ENCODE measurements at places on chromosomes 3 and 15. TPM values are rescaled to one million over a fixed set of nuclear protein-coding genes. Genes with fewer than 3 reads are reported as not detected.

Gene INAFM2
- 10.6 TPM for total RNA-seq

Gene GJD2
- 6.5 TPM for total RNA-seq

Gene C2CD4B
- 0.41 TPM for total RNA-seq

Gene ACTRT3
- 3.3 TPM for total RNA-seq

Gene FAM3D
- total RNA-seq, result not detected

Gene DRD3
- total RNA-seq, result 0.82 TPM

Gene TRAIP
- total RNA-seq, result 2.0 TPM

Gene CPNE9
- 0.41 TPM for total RNA-seq

Gene XIRP1
- total RNA-seq, result not detected

Gene SLC35G2
- total RNA-seq, result 11.8 TPM

Gene SEMA3B
- total RNA-seq, result 2.4 TPM

Gene IFT57
- 39.9 TPM for total RNA-seq

DNA sequence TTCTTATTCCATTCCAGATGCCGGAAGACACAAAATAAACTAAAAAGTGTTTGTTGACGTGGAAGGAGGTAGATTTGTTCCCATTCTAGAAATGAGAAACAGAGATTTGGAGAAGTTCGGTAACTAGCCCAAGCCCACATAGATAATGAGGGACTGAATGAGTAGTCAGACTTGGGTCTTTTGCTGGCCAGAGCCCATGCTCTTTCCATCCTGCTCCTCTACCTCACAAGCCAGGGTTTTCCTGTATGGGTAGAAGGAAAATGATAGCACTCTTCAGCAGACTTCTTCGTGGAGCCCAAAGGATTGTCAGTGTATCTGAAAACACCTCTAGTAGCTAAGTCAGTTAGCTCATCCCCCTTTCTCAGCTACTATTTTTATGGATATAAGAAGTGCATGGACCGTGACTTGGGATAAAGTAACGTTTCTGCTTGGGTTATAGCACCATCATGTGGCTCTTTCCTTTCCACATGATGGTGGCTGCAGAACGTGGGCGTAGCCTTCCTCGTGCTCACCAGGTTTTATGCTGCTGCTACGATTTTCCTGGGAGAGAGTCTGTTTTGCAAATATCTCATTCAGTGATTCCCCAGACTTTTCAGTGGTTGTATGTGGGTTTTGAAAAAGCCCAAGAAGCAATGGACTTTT is 84.6 kb downstream of the DGKG start:
- no peak for DNase-seq

DNA sequence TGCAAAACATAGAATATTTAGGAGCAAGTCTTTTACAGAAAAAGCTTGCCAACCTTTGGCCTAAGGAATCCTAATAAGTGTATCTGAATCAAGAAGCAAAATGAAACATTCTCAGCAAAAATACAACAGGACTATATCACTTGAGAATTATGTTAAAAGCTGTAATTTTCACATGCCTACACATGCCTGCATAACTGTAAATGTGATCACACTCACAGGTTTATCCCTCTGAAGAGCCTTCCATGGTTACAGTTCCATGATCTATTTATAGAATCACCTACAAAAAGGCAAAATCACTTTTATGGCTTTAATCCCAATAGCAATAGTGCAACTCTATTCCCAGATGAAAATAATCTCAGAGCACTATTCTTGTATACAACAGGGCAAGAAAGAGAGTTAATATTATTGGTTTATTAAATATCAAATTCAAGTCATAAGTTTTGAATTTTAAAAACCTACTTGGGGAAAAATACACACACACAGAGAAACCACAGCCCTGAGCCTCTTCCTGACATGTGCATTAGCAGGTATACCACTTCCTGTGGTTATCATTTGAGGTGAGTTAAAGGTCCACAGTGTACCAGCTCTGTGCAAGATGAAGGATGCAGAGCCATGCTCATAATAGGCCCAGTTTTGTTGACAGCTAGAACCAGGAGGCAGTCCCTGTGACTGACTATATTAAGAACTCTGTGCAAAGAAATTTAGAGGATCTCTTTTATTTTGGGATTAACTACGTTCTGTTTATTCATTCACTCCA is 252.5 kb upstream of the TGFBR2 start:
- no peak for DNase-seq

- DNase-seq, result no peak
Observed at GRCh38 chr15:35723852-35724251, 177.9 kb upstream of the DPH6 start.

DNA sequence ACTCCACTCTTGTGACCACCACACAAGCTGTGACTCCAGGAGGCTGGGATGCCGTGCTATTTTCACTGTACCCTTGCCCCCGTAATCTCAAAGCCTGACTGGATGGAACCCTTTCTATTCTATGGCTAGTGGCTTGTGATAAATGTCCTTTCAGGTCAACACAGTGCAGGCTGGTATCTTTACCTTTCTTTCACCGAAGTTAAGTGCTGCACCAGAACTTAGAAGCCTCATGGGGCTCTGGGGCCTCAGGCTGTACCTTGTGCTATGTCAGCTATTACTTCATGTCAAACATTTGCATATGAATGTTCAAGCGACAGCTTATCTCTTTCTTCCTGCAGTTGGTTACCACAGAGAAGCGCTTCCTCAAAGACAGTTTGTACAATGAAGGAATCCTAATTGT is 66.8 kb downstream of the RPL39L start:
- no peak for DNase-seq

GRCh38 chr3:39639344-39640236 is 169.8 kb upstream of the MYRIP start:
- DNase-seq, result no peak

DNA sequence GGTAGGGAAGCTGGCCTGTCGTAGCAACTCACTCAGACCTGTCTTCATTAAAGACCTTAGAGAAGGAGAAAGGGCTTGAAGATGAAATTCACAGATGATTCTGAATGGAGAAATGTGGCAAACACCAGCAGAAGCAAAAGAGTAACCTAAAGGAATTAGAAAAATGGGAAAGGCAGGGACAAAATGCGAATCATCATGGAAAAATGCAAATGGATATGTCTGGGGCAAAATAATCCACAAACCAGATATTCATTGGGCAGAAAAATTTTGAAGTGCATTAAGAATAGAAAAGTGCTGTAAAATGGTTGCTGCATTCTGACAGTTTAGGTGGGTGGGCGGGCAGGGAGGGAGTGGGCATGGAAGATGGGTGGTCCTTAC is 156.9 kb upstream of the RASGRP1 start:
- no peak for DNase-seq

DNA sequence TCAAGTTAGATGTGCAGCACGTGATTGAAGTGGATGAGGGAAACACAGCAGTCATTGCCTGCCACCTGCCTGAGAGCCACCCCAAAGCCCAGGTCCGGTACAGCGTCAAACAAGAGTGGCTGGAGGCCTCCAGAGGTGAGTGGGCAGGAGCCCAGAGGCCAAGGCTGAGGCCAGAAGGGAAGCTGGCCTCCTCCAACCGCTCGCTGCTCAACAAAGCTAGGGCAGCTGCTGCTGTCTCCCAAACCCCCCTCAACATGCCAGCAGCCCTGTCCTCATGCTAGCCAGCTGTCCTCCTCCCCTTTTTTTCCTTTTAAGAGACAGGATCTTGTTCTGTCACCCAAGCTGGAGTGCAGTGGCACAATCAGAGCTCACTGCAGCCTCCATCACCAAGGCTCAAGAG is 57.0 kb downstream of the BOC start:
- DNase-seq, result no peak

DNA sequence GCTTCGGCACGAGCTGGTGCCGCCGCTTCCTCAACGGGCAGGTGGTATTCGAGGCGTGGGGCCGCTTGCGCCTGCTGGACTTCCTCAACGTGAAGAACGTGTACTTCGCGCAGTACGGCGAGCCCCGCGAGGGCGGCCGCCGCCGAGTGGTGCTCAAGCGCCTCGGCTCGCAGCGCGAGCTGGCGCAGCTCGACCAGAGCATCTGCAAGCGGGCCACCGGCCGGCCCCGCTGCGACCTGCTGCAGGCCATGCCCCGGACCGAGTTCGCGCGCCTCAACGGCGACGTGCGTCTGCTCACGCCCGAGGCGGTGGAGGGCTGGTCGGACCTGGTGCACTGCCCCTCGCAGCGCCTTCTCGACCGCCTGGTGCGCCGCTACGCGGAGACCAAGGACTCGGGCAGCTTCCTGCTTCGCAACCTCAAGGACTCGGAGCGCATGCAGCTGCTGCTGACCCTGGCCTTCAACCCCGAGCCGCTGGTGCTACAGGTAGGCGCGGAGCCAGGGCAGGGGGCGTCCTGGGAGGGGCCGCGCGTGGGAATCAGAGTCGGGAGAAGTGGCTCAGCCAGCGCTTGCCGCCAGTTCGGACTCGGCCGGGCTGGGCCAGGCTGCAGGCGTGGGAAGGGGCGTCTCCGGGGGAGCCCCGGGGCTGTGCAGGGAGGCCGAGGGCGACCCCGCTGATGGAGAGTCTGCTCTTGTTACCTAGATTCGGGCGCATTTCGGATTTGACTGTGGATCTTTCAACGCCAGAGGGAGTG is 1.1 kb downstream of the DIPK2A start:
- peak; percentile 71 for DNase-seq

DNA sequence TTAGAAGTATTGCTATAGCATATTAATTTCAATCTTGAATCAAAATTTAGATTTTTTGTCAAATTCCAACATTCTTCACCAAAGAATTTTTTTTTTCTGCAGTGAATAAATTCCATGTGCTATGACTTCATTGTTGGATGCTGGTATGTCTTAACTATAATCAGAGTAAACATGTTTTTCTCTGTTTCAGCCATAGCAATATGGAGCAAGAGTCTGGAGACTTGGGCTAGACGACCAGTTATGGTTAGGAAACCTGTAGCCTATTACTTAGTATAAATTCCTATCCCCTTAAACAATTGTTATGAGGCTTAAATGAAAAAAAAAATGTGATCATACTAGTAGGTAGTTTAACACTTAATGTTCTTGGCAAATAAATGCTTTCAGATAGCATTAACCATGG is 431.9 kb upstream of the FRG2C start:
- no peak for DNase-seq

DNA sequence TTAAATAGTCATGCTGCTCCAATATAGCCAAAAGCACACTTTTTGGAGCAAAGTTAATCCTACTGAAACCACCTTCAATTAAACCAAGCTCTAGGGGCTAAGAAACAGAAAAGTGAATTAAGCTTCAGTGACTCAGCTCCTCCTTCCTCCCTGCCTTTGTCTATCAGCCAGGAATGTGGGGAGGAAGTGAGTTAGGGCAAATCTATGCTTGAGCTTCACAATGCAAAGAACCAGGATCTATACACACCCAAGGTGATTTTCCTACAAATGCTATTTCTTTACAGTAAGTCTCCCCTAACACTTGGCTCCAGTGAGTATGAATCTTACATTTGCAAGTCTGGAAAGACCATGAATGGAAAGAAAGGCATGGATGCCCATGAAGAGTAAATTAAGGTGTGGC is 212.1 kb downstream of the P3H2 start:
- no peak for DNase-seq

DNA sequence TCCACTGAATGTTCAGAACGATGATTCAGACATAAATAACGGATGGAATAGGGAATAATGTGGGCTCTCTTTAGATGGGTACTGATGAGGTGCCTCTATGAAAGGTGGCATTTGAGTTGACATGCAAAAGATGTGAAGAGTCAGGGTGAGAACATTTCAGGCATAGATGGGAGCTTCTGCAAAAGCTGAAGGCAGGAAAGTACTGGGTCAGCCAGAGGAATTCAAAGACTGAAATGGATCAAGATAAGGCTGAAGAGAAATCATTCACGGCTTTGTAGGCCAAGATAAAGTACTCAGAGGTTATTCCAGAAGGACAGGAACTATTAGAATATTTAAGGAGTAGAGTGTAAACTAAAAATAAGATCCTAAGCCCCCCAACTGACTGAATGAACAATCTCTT is 189.6 kb upstream of the MCTP2 start:
- no peak for DNase-seq

- no peak for DNase-seq
Observed at GRCh38 chr3:187926620-187927019, 181.4 kb upstream of the BCL6 start.

DNA sequence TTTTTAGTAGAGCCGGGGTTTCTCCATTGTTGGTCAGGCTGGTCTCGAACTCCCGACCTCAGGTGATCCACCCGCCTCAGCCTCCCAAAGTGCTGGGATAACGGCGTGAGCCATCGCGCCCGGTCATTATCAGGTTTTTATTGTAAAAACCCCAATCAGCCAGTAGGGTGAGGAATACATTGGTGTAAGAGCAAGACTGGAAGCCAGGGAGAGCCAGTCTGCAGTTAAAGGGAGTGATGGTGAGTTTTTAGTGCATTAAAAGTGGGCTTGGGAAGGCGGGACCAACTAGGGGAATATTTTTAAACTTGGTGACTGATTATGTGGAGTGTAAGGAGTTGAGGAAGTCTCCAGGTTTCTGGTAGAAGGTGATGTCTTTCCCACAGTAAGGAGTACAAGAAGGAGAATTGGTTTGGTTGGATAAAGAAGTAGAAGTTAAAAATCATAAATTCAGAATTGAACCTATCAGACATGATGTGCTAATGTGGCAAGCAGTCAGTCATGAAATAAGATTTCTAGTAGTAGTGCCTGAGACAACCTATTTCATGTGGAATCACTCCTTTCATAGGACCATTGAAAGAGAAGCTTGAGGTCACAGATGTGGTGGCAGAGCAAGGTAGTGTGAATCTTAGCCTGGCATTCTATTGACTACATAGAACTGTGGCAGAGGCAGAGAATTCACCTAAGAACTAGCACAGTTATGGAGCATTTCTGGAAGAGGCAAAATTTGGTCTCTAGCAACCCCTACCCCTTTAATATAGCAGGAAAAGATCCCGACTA is 2.4 kb upstream of the DCBLD2 start:
- no peak for DNase-seq

GRCh38 chr3:66475386-66476020 is 25.3 kb downstream of the LRIG1 start:
- no peak for DNase-seq

- DNase-seq, result no peak
Observed at GRCh38 chr3:129978123-129978522, 3.6 kb downstream of the TRH start.

- no peak for DNase-seq
Observed at GRCh38 chr15:57784081-57784511, 77.6 kb downstream of the POLR2M start.

- DNase-seq, result no peak
Observed at GRCh38 chr3:171775943-171776342, 34.3 kb downstream of the PLD1 start.

DNA sequence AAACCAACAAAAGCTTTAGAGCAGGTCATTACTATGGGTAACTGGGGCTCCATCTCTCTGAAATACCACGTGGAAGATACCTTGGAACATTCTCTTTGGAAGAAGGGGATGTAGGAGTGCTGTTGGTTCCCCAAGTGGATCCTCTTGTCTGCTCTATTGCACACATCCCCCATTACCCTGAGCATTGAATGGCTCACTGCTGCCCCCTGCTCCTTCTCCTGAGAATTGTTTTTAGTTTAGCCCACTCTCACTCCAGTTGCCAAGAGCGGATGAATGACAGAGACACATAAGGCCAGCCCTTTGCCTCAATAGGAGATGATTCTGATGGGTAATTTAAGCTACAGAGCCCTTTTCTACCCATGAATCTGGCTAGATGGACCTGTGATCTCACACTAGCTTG is 135.6 kb upstream of the SUCLG2 start:
- no peak for DNase-seq

All from frontal cortex (tissue), 4 donors.